ENCODE measurements at places on chromosomes 6 and 20.
A peak's percentile ranks its signal among the peaks of the same experiment; 100 is the strongest.

DNA sequence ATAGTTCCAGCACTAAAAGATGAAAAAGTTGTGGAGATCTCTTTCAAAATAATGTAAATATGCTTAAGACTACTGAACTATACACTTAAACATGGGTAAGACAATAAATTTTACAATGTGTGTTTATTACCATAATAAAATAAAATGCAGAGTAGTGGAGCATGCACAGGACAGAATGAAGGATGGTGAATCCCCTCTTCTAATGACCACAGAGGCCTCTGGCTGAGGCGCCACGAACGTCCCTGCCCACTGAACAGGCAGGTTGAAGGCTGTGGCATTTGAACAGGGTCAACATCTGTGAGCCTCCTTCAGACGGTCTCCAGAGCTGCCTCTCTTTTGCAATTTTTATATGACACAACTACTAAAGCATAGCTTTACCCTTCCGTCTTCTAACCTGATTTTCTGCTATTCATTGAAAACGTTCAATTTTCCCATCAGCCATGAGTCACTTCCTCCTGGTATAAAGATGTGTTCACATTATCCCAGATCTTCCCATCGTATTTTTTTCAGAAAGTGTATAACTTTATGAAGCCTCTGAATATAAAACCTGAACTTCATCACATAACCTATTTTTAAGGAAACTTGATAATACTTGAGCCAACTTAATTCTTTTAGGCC, 37.8 kb downstream of the ADGRF4 start:
- DNase-seq, result no peak

GRCh38 chr6:134909701-134910592, 40.0 kb downstream of the ALDH8A1 start:
- DNase-seq, result no peak

DNA sequence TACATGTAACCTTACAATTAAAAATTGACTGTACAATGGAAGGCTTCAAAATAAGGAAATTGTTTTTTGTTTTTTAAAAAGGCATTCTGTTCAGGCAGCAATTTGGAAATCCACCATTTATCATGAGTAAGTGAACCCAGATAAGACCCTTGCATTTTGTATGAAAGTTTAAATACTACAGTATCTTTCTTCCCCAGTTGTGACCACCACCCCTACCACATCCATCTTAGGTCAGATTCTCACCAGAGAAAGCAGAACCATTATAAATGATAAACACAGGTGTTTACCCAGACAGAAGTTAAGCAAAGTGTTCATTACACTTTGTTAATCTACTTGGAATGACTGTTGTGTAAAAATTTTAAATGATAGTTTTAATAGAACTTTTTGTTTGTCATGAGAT, 20.2 kb downstream of the SENP6 start:
- DNase-seq, result no peak

DNA sequence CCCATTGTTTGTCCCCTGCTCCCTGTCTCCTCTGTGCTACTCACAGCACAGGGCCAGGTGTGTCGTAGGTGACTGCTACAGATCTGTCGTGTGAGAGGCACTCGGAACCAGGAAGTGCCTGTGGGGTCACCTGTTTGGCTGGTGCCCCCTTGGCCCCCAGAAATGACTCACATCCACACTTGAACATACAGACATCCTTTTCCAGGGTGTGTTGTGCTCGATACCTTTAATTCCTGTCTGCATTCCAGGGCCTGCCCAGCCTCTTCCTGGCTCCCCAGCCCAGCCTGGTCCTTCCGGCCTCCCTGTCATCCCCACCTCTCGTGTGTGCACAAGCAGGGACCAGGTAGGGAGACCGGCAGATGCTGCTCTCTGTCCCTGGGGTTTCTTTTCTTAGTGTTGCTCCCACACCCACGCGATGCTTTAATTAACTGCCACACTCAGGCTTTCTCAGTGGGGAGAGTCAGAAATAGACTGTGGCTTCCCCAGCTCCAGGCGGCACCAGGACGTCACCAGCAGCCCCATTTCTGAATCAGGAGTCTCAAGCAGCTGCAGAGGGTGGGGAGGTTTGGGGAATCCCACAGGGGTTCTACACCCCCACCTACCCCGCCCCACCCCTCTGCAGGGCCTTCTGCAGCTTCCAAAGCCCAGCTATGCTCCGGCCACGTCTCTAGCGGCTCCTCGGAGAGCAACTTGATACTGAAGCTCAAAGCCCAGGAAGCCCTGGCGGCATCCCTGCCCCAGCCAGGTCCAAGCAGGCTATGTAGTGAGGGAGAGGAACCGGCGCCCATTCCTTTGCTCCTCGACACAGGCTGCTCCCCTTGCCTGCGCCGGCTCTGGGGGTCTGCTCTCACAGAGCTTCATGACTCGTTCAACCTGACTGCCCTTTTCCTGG, 102.2 kb downstream of the SYCP2 start:
- DNase-seq, result no peak

GRCh38 chr6:14718861-14719260, 527.0 kb upstream of the JARID2 start:
- no peak for DNase-seq

DNA sequence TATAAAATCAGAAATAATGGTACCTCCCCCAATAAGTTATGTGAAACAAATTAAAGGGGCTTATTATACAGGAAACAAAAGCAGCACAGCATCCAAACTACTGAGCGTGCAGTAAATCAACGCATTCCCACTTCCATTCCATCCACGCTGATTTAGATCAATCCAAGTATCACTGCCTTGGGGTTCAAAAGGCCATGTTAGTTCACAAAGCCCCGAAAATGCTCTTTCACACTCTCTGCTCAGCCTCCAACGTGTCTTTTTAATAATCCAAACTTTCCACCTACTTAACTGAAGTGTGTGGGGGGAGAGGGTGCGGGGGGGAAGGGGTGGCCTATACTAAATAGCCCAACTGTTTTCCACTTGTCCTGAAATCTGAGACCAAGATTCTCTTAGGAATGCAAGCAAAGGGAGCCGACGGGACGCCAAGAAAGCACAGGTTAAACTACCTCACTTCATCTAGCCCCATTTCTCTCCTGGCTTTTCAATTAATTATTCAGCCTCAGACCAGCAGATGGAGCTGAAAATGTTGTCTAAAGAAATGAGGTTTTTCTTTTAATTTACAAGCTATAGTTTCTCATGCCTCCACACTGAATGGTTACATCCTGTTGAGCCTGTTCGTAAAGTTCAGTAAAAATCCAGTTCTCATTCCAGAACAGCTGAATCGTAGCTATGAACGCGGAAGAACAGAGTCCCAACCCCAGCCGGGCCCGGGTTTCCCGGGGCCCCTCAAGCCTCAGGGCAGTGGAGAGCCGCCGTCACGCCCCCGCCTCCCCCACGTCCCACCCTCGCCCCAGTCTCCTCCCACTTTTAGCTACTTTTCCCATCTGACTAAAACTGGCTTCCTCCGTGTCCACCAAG, 1.0 kb upstream of the NXT1 start:
- peak; percentile 22 for DNase-seq

GRCh38 chr20:16537025-16537665, 36.1 kb downstream of the KIF16B start:
- no peak for DNase-seq

DNA sequence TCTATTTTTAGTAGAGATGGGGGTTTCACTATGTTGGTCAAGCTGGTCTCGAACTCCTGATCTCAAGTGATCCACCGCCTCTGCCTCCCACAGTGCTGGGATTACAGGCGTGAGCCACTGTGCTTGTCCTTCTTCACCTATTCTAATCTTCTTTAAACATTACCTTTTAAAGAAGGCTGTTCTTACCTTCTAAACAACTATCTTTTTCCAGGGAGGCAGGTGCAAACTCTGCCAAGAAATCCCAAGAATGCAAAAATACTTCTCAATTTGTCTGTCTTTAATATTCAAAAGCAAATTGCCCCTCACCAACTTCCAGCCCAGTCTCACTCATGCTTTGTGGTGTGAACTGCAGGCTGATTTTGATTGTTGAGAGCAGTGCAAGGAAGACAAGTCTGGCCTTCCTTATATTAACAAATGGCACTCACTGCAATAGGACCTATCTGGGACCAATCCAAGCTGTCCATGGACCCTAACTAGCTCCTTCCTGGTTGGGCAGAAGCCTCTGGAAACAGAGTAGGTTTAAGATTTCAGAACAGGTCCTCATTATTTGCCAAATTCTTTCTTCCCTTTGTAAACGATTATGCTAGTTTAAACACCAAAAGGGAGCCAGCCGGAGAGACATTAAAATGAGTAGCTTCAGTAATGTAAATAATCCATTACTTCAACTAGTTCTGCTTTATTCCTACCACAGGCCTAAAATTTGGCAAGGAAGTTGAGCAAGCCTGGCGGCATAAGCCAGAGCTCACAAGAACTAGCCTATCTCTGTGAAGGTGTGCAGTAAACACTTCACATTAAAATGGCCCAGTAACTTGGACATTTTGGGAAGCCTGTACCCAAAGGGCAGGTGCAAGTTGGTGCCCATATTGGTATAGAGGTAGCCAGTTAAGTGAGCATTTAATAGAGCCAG, 1.6 kb downstream of the SCAND1 start:
- peak; percentile 9 for DNase-seq

- no peak for DNase-seq
Observed at GRCh38 chr20:25467441-25467840, 60.0 kb downstream of the GINS1 start.

DNA sequence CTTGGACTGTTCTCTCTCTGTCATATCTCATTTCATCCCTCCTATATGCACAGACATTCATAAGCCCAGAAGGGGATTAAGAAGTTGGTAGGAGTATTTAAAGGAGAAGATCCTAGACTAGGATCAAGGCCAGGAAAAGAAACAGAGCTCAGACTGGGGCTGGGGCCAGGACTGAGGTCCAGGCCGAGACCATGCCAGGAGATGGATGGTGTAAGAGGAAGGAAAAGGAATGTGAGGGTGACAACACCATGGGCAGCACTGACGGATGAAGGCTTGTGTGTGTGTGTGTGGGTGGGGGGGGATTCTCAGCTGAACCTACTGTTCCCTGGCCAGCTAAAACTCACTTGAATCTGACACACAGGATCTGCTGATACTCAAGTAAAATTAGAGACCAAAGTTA, 182.1 kb downstream of the KIF6 start:
- no peak for DNase-seq

- no peak for DNase-seq
Observed at GRCh38 chr20:62055106-62055861, 10.4 kb downstream of the TAF4 start.

- peak; percentile 70 for DNase-seq
Observed at GRCh38 chr6:22102671-22103070, 194.2 kb downstream of the PRL start.

DNA sequence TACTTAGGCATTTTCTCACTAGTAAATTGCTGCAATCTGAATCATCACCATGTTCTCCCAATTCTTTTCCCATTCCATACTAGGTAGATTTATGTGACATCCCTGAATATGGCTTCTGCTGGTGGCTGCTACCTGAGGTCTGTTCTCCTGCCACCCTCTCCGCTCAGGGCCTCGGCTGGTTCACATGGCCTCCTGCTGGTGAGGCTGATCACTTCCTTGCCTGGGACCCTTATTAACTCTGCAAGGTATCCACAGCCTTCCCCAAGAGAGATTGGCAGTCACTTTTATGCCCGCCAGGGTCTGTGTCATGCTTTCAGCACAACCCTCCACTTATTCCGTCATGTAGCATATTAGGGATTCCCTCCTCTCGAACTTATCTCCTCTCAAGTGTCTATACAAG, 424.5 kb upstream of the FLRT3 start:
- DNase-seq, result no peak

- DNase-seq, result no peak
Observed at GRCh38 chr20:43492101-43492500, 15.4 kb upstream of the L3MBTL1 start.

DNA sequence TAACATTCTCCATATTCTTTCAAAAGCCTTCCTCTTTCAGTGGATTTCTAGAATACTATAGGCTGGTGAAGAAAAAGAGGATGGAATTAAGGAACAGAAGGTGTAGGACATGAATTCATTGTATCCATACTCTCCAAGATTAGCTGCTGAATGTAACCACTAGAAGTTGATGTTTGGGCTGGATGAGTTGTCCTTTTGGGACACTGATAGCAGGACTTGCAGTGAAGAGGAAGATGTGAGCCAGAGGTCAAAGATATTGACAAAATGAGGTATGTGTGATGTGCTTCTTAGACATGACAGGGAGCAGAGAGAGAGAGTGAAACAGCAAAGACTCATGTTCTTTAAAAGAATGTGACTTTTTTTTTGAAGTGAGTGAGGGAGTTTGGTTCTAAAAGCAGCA, 134.3 kb upstream of the MAN1A1 start:
- no peak for DNase-seq

GRCh38 chr6:12602951-12603672, 113.5 kb upstream of the PHACTR1 start:
- DNase-seq, result no peak

DNA sequence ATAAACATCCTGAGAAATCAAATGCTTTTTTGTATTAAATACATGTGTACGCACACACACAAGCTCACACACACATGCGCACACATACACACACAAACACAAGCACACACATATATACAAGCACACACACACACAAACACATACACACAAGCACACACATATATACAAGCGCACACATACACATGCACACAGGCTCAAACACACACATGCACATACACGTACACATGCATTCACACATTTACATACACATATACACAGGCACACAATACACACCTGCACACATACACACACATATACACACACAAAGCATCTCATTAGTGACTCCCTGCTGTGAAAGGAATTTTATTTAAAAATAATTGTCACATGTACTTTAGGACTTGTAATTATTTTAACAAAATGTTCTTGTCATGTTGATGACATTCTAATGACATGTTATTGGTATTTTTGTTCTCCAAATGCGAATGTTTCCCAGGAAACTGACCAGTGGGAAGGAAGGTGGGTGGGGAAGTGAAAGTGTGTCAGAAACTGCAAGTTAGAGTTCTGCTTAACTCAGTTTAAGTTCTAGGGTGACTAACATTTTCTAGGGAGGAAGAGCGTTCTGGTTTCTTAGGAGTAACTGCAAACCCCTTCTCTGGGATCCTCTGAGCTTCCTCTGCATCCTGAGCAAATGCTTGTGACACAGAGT, 113.9 kb upstream of the ZNF217 start:
- DNase-seq, result peak; percentile 59

- DNase-seq, result no peak
Observed at GRCh38 chr6:105514306-105514705, 111.4 kb upstream of the PREP start.

GRCh38 chr20:31523361-31524283, 9.4 kb downstream of the HM13 start:
- no peak for DNase-seq

GRCh38 chr6:5205877-5206850, 54.6 kb downstream of the LYRM4 start:
- DNase-seq, result no peak

- DNase-seq, result no peak
Observed at GRCh38 chr20:2867081-2867864, 6.0 kb upstream of the PTPRA start.

DNA sequence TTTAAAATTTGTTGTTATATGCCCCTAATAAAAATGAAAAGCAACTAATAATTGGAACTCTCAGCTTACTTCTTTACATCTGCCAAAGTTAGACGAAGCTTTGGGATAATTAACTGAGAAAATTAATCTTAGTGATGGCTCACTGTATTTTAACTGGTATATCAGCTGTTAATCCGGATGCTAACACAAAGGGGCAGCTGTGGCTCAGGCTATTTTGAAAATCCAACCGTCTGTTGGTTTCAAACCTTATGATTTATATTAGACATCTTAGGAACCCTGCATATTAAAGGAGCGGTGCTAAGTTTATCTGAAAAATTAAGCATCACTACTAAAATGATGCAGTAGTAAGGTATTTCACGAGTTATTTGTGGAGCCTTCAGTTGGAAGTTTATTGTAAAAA, 96.6 kb downstream of the AKAP7 start:
- DNase-seq, result no peak

- no peak for DNase-seq
Observed at GRCh38 chr6:122770835-122771601, 8.5 kb upstream of the FABP7 start.
